ENCODE measurements at places on chromosomes 7 and 10.
A peak's percentile ranks its signal among the peaks of the same experiment; 100 is the strongest.

- no peak for DNase-seq
These were observed 5.4 kb downstream of the TMEM178B start for GRCh38 chr7:141079219-141079618.

- DNase-seq = no peak
These were observed 722.6 kb downstream of the GRID1 start for GRCh38 chr10:85643845-85644525.

GRCh38 chr7:43639858-43640491 lies 57.1 kb downstream of the STK17A start:
- DNase-seq = no peak

- DNase-seq = no peak
These were observed 404.6 kb upstream of the NRP1 start for GRCh38 chr10:33739031-33739430.

DNA sequence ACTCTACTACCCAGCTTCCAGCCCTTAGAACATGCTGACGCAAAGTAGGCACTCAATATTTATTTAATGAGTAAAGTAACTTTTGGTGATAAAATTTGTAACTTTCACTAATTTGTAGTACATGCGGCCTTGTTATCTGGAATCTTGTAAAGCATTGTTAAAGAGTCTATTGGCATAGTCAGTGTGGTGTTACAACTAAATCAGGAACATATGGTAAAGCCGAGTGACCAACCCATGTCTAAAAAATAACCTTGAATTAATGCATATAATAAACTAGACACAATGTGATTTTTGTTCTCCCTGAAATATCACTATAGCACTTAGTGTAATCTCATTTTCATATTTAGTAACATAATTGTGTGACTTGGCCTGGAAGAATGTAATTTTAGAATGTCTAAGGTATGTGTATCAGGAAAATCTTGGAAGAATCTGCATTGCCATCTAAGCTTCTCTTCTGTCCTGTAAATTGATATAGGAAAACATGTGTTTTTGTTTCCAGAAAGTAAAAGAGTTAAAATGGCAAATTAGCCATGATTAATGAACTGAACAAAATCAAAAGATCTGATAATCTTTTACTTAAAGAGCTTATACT lies 256.7 kb upstream of the GNAI1 start:
- DNase-seq = no peak

DNA sequence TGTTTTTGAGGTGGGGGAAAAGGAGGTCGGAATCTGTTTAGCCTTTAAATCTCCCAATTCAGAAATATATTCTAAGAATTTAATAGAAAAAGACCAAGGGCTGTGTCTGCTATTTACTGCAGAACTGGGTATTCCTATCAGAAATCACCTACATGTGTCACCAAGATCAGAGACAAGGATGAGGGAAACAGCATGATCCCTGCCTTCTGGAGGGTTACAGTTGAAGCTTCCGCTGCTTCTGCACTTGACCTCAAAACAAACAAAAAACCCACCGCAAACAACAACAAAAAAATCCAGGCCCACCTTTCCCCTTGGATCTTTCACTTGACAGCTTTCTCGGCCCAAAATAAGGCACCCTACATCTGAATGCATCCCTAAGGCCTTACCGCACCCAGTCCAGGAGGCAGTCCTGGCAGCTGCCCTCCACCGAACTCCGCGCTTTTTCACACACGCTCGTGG lies 750 bp upstream of the CDK14 start:
- no peak for DNase-seq

- DNase-seq = no peak
These were observed 6.0 kb downstream of the GSTK1 start for GRCh38 chr7:143269251-143269650.

DNA sequence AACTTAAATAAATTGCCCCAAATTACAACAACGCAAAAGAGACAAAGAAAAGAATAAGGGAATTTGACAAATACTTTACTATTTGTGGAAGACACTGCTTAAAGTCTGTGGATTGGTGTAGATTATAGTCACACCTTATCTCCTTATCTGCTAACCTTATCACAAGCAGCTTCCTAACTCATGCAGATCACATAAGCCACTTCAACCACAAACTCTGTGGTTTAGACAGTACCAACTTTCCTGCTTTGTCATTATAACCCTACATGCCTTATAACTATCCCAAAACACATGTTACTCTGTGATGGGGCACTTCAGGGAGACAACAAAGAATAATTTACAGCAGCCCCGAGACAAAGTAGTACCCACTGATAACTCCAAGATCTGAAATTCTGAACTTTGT lies 41.5 kb upstream of the PPP3CB start:
- no peak for DNase-seq

GRCh38 chr7:41886901-41887311 lies 184.0 kb upstream of the INHBA start:
- peak; percentile 93 for DNase-seq

DNA sequence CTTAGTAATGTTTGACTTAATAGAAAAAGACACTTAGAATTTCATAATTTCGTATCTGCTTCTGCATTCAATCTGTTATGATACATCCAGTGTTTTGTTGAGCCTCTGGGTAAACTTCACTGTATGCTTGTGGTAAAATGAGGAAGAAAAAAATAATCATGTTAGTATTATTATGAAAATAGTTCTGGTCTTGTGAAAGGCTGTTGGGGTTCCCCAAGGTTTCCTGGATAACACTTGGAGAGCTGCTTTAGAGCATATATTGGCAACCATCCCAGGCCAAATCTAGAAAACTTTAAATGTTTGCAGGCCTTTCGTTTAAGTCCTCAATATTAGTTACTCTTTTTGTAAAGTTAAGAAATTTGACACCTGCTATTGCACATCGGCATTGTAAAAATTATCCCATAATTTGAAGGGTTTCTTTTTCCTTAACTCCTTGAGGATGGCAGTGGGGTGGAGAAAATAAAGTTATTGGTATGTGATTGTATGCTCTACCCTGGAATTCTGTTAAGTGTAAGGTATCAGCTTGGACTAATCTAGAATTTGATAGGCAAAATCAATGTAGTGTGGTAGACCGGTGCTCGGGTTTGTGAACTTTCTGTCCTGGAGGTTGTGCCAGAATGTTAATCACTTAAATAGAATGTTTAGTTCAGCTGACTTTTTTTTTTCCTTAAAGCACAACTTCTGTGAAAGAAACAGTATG lies 54.5 kb downstream of the WAC start:
- no peak for DNase-seq

DNA sequence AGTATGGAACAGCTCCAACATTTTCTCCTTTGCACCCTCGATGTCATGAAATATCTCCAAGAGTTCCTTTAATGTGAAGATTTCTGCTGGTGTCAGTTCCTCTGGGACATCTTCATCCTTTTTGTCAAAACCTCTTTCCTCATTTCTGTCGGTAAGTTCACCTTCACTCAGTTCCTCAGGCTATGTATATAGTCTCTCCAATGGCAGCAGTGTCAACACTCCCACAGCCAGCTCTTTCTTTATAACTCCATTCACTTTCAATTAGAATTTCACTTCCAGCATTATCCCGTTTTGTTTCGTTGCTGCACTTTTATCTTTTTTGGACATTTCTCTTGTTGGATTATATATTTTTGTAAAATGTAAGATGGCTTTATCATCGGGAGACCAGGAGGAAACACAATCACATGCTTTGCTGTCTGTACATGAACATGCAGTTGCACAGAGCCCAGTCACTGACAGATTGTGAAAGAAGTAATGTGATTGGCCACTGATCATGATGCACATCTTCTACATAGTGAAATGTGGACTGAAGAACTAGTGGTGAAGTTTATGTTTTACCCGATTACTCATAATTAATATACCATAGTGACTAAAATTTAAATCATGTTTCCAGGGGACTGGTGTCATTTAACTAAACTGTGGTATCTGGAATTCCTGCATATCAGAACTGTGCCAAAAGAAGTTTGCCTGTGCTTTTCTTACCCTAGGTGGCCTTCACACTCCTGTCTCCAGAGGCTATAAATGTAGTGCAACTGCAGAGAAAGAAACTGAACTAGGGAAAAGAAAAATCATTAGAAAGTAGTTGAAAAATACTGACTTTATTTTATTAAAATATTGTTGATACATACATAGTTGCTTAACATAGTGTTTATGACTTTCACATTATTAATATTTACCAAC lies 289.6 kb downstream of the PPP1R3A start:
- no peak for DNase-seq

- DNase-seq = peak; percentile 97
These were observed 149.2 kb downstream of the PRKAG2 start for GRCh38 chr7:151727579-151728285.

GRCh38 chr10:103224133-103224532 lies 21.6 kb upstream of the RPEL1 start:
- no peak for DNase-seq

- peak; percentile 87 for DNase-seq
These were observed 551 bp downstream of the WASL start for GRCh38 chr7:123748171-123748733.

- no peak for DNase-seq
These were observed 26.5 kb upstream of the GPR141 start for GRCh38 chr7:37656913-37657530.

GRCh38 chr10:70588859-70589570 lies 13.5 kb downstream of the PRF1 start:
- DNase-seq = peak; percentile 18

GRCh38 chr7:85693326-85693725 lies 506.5 kb upstream of the SEMA3D start:
- DNase-seq = no peak

DNA sequence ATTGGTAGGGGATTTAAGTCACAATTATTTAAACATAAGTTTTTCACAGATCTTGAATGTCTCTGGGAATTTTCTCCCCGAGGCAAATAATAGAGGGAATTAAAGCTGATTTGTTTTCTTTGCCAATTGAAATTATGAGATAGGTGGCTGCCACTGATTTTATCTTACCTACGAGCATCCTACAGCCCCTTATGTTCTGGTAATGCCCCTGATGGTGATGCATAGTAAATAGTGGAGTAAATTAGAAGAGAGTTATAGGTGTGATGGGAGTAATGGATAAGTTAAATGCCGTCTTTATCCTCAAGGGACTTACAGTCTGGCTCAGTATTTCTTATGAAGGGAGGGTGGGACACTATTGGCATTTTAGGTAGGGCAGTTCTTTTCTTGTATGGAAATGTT lies 58.1 kb downstream of the HDAC9 start:
- DNase-seq = no peak

- peak; percentile 51 for DNase-seq
These were observed 1.3 kb downstream of the SEMA3D start for GRCh38 chr7:85185424-85186082.

GRCh38 chr10:112985690-112986543 lies 35.9 kb downstream of the TCF7L2 start:
- DNase-seq = no peak

DNA sequence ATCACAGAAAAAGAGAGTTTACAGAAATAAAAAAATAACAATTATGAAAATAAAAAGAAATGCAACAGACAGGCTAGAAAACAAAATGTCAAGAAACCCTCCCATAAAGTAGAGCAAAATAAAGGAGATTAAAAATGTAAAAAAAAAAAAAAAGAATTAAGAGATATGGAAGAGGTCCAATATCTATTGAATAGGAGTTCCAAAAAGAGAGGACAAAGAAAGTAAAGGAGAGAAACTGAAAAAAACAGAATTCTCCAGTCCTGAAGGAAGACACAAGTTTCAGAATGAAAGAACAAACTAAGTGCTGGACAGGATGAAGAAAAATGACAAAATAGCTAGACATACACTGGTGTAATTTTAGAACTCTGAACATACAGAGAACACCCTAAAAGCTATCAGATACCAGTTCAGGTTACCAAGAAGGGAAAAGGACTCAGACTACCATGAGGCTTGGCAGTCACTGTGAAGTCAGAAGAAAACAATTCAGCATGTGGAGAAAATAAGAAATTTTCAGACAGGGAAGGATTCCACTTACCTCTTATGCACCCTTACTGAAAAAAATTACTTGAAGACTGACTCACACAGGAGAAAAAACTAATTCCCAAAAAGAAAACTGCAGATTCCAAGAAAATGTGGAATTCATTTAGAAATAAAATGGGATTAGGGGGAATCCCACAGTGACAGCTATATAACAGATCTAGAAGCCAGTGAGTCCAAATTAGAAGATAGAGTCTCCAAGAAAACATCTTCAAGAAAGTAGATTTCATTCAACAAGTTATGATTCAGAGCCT lies 40.4 kb upstream of the ABLIM1 start:
- no peak for DNase-seq

DNA sequence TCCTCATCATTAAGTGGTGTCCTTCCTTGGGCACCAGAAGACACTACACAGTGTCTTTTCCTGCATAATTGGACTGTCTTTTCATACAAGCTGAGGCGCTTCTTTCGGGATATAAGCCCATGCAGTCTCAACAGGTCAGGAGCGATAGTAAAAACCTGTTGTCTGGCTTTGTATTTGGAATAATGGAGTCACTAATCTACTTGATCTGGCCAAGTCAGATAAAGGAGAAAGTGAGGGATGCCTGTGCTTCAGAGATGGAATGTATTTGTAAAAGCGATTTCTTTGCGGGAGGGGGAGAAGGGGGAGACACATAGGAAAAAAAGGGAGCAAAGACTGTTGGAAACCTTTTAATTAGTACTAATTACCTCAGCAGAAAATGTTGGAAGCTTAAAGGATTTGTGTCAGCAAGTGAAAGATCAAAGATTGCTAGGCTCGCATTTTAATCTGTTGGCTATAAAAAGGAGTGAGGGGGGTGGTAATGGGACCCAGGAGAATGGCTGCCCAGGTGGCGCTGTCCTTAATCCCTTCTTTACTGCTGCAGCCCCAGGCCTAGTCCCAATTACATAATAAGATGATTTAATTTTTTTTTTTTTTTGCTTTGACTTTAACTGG lies 581.4 kb downstream of the LRMDA start:
- DNase-seq = no peak

- DNase-seq = no peak
These were observed 41.9 kb downstream of the SEMA3C start for GRCh38 chr7:80876894-80877414.

DNA sequence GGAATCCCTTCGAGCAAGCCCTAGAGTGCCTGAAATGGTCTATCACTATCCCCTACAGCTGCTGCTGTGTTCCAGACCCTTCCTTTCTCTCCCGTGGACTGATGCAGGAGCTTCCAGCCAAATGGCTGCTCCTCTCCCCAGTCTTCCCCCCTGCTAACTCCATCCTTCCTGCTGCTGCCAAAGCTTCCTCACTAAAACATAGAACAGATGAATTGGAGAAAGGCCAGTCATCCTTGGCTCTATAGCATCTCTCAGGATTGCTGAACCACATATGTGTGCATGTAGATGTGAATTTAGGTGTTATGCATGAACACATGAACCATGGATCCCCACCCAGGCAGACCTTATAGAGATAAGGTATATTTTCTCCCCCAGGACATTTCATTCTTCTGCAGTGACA lies 60.7 kb downstream of the GPR26 start:
- peak; percentile 64 for DNase-seq

DNA sequence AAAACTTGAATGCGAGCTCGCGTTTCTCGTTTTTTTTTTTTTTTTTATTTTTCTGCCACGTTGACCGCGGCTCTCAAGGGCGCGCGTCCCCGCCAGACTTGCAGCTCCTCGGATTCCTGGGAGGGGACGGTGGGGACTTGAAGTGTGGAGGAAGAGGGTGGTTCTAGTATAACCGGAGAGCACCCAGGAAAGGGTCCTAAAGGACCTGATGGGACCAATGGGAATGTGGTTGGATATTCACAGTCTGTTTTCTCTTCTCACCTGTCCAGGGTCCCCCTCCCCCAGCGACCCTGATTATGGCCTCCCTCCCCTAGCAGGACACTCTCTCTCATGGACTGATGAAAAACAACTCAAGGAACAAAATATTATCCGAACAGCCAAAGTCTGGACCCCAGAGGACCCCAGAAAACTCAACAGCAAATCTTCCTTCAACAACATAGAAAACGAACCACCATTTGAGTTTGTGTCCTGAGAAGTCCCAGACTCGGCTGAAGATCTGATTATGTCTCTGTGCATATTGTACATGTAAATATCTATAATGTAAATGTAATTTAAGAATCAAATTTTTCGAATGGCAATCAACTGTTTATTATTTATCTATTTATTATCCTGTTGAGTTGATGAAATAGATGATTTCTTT lies 1.4 kb downstream of the PTF1A start:
- DNase-seq = no peak
